ENCODE measurements at places on chromosomes 5 and 9.

GRCh38 chr5:168796000-168796399 lies 216.8 kb upstream of the PANK3 start:
- DNase-seq = no peak

DNA sequence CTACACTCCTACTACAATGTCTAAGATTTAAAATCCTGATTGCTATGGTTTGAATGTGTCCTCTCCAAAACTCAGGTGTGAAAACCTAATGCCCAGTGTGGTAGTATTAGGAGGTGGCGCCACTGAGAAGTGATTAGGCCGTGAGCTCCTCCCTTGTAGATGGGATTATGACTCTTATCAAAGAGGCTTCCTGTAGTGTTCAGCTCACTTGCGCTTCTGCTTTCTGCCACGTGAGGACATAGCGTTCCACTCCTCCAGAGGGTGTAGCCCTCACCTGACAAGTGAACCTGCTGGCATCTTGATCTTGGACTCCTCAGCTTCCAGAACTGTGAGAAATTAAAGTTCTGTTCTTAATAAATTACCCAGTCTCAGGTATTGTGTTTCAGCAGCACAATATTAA lies 33.0 kb upstream of the WHRN start:
- no peak for DNase-seq

DNA sequence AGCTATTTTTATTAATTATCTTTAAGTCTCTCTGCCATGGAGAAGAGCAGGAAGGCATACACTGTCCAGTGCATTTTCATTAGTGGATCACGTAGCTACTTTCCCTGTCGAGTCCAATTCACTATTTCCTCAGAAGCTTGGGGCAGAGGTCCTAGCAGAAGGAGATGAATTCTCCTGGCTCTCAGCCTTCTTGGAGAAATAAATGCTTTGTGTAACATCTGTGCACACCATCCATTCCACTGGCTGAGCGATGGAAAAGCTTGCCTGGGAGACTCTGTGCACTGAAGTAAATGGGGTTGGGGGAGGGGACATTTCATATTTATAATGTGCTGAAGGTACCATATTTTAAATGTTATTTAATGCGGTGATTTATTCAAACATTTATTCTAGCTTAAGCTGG lies 23.4 kb downstream of the PROP1 start:
- no peak for DNase-seq

DNA sequence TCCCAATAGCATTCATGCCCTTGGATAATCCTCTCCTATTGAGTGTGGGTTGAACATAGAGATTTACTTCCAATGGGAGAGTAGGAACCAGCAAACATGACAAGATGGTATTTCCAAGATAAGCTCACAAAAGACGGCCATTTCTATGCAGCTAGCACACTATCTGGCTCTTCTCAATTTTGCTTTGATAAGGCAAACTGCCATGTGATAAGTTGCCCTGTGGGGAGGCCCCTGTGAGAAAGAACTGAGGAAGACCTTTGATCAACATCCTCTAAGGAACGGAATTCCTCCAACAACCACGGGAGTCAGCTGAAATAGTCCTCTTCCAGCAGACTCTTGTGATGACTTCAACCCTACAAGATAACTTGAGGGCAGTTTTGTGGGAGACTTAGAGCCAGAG lies 211.9 kb upstream of the TRPM3 start:
- no peak for DNase-seq

DNA sequence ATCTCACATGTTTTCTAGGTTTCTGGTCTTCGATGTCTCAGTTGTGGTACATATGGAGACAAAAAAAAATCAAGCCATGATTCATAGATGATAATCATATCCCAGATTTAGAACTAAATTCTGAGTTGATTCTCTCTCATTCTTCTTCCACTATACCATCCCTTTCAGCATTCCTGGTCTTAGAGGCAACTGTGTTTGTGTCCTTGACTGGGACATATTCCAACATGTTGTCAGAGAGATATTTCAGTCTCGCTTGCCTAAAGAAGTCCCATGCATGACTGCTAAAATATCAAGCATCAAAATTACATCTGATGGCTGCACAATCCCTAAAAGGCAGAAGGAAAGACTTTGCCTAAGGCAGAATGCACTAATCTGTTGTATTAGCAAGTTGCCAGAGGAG lies 236.6 kb downstream of the PSAT1 start:
- no peak for DNase-seq

All from GM06990 (cell line).